ENCODE measurements at places on chromosomes 7 and 10. TPM values are rescaled to one million over a fixed set of nuclear protein-coding genes. Genes with fewer than 3 reads are reported as not detected.

DNA sequence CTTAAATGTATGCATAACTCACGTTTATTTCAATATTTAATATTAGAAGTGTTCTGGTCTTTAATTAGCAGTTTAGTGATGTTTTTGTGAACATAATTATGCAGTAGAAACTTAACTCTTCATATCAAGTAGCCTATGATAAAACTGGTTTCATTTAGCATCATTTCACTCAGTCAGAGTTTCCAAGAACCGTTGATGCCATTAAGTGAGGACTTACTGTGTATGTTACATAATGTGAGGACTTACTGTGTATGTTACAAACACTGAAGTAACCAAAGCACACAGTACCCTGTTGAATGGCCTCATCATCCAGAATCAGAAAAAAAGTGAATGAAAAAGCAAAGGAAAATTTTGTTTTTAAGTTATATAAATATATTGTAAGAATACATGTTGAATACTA, 32.9 kb upstream of the PBLD start:
- DNase-seq: no peak

DNA sequence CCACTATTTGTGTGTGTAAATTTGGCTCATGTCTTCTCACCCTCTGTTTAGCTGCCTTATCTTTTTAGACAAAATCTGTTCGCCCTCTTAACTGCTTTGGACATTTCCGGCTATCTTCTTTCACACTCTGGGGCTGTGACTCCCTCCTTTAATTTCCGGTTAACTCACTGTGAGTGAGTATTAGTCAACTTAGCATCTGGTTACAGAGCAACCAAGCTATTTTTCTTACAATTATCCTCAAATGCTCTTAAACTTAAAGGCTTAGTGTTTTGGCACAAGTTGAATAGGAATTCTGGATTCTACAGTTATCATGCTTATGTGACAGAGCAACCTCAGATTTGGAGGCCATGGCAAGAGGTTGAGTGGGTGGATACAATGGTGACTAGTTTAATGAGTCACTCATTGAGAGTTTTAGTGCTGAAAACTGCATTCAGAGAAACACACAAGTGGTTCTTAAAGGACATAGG, 177.6 kb upstream of the SEMA3A start:
- no peak for DNase-seq

DNA sequence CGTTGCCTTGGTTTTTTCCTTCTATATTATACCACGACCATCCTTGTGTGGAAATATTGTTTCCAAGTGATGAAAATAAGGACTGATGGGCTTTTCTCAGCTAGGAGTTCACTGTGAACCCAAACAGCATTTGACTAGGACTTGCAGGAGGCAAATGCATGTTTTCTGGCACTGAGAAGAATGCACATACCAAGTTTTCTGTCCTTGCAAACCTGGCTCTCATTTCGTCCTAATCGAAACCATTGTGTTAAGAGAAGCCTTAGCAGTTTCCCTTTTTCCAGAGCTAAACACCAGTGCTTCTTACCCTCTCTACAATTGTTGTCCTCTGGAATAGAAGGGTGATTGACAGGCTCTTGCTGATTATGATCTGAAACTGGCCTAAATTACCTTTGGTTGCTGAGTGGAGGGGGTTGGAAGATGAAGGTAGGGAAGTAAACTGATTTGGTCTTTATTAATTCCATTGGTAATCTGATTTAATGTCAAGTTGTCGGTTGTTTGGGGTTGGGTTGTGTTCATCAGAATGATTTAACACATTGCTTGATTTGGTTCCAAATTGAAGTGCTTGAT, 33.1 kb upstream of the ELMO1 start:
- no peak for DNase-seq

DNA sequence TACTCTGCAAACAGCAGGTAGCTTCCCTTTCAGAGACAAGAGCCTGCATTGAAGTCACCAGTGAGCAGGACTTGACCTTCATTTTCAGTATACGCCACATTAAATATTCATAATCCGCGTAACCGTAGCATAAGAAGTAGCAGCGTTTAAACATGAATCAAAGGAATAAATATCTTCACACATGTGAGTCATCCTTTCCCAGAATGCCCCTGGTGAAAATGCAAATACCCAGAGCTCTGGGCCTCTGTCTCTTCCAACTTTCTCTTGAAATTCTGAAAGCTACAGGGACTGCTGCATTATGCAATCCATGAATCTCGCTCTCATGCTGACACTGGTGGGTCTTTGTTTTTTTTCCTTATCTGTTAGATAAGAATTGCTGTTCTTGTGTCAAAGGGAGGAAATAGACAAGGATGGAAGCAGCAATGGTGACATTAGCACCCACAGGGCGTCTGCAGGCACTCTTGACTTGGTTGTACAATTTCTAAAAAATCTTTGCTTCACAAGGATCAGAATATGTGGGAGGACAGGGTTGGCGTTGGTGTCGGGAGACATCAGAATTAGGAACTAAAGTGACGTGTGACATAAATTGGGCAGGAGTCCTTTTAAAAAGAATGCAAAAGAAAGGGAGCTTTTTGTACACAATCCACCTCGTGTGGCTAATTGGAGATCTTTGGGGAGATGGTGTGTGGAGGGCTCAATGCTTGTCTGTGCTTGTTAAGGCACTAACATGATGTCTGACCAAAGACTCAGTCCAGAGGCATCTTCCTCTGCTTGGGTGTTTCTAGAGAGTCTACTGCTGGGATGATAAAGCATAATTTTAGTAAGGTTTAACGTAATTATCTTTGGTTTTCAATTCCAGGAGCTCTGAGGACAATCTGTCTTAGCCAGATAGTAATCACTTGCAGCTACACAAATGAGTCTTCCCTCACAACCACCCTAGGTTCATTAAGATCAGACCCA, 390.3 kb downstream of the KCNMA1 start:
- no peak for DNase-seq

DNA sequence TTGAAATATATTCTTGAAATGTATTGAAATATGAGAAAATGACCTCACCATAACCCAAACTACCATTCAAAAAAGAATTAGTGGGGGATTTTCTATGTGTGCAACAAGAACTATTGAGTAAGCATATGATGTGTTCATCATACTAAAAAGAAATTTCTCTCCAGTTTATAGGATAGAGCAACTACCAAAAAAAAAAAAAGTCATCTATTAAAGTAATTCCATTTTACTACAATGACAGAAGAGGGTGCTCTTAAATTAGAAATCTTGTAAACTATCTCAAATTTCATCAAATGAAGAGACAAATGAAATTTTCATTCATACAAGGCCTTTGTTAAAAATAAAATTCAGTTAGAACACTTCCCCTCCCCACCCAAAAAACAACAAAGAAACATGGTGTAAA, 195.4 kb upstream of the PLXDC2 start:
- no peak for DNase-seq

GRCh38 chr10:133487085-133487484, 33.3 kb downstream of the SCART1 start:
- no peak for DNase-seq

DNA sequence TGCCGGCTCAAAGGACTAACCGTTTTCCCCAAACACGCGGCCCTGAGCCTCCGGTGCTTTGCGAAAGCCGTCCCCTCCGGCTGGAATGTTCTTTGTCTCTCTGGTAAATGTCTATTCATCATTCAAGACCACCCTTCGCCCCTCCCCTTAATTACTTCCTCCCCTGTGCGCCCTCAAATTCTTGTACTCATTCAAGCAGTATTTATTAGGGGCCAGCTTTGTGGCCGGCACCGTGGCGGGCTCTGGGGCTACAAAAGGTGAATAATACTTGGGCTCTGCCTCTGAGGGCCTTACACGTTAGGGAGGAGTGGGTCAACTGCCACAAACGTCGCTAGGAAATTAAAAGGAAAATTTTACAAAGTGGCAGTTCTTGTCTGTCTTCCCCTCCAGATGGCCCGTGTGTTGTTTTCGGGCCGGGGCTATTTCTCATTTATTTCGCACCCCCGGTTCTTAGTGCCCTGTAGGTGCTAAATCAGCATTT, 1.5 kb upstream of the MEST start:
- DNase-seq: no peak

- DNase-seq: no peak
Observed at GRCh38 chr7:41378156-41378555, 324.7 kb downstream of the INHBA start.

- no peak for DNase-seq
Observed at GRCh38 chr7:105810556-105810955, 65.8 kb downstream of the ATXN7L1 start.

DNA sequence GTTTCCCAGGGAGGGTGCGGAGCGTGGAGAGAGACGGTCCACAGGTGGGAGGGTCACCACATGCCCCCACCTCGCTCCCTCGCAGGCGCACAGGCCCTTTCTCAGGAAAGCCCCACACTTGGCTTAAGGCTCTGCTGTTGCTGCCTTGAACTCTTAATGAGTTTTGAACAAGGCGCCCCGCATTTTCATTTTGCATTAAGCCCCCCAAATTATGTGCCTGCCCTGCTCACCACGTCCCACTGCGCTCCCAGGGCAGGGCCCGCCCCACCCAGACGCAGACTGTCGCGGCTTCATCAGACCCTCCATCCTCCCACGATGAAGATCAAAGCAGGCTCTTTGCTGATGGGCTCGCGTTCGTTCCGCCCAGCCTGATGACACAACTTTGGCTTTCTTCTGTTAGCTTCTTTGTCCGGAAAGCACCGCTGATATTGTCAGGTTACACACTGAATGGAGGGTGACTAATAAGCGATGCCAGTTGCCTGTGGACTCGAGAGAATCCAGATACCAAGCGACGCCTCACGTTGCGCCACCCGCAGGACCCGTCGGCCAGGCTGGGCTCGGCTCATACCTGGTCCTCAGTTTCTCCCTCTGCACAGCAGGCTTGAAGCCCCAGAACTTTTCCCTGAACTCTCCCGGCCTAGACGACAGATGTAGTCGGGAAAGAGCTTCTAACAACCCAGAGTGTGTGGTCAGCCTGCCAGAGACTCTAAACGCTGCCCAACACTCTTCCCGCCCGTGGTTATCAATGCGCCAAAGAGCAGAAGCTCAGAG, 9.5 kb downstream of the CALML3 start:
- no peak for DNase-seq

GRCh38 chr10:63157845-63158624, 24.9 kb downstream of the NRBF2 start:
- no peak for DNase-seq

DNA sequence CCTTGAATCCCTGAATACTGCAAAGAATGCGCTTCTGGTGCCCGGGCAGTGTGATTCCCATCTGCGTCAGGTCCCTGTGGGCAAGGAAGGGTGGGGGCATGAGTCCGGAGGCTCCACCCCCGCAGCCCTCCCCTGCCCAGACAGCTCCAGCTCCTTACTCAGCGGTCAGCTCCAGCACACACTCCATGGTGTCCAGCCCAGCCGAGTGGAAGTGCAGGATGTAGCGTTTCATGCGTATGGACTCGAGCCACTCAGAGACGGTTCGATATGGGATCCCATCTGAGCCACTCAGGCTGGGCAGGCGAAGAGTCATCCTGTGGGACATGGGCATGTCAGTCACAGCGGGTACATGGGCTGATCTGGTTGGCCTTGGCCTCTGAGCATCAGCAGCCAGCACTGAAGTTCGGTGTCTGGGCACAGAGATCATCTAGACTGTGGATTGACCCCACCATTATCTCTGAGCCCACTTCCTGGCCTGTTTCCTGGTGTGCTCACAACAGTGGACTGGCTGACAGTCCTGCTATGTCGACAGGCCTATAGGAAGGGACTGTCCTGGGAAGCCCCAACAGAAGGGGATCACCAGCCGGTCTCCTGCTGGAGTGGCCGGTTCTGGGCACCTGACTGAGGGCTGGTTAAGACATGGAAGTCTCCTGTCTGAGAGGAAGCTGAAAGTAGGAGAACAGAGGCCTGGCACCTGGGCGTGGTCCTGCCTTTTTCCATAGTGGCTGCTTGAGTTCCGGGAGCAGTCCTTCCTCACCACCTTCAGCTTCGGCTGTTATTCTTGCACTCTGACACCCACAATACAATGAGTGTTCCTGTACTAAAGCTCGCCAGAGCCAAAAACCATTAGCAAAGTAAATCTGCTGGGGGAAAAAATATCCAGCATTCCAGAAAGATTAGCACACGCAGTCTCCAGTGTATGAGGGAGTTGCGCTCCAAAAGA, 10.6 kb downstream of the ZYX start:
- no peak for DNase-seq

DNA sequence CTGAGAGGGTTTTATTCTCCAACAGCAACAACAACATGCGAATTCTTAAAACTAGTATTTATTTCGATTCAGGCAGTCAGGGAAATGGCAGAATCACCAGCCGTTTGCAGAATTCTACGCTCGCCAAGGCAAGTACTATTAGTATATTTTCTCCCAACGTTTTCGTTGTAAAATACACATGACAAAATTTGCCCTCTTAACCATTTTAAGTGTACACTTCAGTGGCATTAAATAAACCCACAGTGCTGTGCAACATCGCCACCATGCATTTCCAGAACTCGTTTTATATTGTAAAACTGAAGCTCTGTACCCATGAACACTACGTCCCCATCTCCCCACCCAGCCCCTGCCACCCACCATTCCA, 10.8 kb downstream of the EN2 start:
- DNase-seq: no peak

DNA sequence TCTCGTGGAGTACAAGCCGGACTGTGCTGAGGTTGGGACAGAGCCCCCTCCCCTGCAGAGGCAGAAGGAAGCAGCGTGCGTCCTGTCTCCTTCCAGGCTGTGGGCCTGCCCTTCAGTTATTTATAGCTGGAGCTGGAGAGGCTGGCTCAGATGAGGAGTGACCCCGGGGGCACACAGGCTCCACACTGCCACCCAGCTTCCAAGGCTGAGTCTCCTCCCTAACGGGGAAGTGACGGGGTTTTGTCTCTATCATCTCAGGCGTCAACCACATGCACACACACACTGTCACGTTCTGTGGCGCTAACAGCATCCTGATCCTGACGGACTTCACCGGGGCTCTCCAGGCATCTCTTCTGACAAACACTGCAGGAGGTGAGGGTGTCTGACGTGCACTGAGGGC, 25.4 kb downstream of the AMZ1 start:
- no peak for DNase-seq

- no peak for DNase-seq
Observed at GRCh38 chr7:141281311-141281710, 207.4 kb downstream of the TMEM178B start.

GRCh38 chr7:132051311-132051710, 494.9 kb upstream of the PODXL start:
- no peak for DNase-seq

The SPDYE9 gene
- total RNA-seq: not detected

The BMPR1A gene
- 40.1 TPM for total RNA-seq

The CHN2 gene
- total RNA-seq: 116 TPM

The ST8SIA6 gene
- not detected for total RNA-seq

The NUDT13 gene
- 2.8 TPM for total RNA-seq

The MOGAT3 gene
- total RNA-seq: not detected

The PAPOLB gene
- total RNA-seq: not detected

The CDC14C gene
- total RNA-seq: not detected

All from Peyer's patch (tissue), 4 donors.